Aorta (tissue), 5 donors: ENCODE measurements at places on chromosomes 1 and 21.

GRCh38 chr1:114428083-114428754 is 82.8 kb downstream of the TRIM33 start:
- no peak for DNase-seq

DNA sequence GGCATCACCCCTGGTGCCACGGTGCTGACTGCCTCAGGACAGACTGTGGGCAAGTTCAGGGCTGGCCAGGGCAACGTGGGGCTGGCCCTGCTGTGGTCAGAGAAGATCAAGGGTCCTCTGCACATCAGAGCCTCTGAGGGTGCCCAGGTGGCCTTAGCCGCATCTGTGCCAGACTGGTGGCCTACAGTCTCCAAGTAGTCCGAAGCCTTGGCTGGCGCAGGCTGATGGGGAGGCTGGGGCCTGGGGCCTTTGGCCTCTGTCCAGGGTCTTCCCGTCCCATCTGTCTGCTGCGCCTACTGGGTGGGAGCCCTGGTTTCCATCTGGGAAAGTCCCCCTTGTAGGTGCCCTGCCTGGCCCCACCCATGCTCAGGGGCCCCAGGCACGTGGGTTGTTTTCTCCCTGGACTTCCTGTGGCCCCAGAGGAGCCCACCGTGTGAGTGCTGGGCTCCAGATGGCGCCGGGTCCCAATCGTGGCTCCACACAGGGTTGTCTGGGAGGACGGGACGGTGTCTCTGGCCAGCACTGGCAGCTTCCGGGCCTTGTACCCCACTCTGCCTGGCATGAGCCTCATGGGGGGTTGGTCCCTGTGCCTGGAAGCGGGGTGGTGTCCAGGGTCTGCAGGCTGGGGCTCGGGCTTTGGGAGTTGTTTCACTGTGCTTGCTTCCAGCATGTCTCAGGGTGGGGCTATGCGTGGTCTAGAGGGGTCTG is 9.9 kb downstream of the IBA57 start:
- DNase-seq, result no peak

- DNase-seq, result no peak
Observed at GRCh38 chr1:214102907-214103306, 115.1 kb downstream of the PROX1 start.

DNA sequence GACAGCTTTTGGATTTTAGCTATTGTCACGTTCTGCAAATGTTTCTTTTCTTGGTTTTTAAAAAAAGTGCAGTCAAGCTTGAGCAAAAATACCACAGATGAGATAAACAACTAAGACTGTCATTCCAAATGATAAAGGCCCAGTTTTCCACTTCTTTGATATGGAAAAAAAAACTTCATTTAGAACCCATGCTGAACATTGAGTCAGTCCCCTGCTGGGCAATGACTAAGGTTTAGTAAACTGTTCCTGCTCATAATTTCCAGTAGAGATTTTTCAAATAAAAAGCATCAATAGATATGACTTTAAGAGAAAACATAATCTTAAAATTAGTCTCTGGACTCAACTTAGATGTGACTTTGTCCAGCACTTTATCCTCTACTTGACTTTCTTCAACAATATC is 167.9 kb upstream of the C8B start:
- no peak for DNase-seq

- no peak for DNase-seq
Observed at GRCh38 chr1:108610073-108610472, 50.2 kb downstream of the EEIG2 start.

- no peak for DNase-seq
Observed at GRCh38 chr1:221558396-221558795, 183.5 kb downstream of the DUSP10 start.

- no peak for DNase-seq
Observed at GRCh38 chr1:76086597-76086996, 12.1 kb downstream of the ST6GALNAC3 start.

DNA sequence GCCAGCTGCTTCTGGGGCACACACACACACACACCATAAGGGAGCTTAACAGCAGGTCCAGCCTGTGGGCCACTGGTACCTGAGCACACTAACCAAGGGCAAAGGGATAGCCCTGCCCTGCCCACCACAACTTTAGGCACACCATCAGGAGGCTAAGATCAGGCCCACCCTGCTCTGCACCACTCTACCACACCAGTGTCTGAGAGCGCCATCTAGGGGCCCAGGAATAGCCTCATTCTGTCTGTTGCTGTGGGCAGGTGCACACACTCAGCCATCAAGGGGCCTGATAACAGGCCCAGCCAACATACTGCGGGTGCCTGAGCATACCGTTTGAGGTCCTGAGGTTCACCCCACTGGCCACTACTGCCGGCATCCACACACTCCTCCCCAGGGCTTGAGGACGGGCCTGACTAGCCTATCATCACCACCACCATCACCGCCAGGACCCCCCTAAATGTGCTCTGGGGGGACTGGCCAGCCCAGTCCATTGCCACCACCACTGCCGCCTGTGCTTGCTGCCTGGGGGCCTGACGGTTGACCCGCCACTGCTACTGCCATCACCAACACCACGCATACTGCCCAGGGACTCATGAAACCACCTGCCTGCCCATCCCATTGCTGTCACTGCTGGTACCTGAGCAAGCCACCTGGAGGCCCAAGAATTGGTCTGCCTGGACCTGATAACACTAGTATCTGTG is 31.3 kb downstream of the NSL1 start:
- DNase-seq, result no peak

GRCh38 chr1:105343317-105343716 is 1593.6 kb downstream of the AMY1C start:
- no peak for DNase-seq

DNA sequence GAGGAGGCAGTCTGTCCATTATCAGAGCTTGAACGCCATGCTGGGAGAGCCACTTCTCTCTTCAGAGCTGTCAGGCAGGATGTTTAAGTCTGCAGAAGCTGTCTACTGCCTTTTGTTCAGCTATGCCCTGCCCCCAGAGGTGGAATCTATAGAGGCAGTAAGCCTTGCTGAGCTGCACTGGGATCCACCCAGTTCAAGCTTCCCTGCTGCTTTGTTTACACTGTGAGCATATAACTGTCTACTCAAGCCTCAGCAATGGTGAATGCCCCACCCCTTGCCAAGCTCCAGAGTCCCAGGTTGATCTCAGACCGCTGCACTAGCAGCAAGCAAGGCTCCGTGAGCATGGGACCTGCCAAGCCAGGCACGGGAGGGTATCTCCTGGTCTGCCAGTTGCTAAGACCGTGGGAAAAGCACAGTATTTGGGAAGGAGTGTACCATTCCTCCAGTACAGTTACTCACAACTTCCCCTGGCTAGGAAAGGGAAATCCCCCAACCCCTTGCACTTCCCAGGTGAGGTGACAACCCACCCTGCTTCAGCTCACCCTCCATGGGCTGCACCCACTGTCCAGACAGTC is 32.5 kb downstream of the RGS13 start:
- DNase-seq, result no peak

DNA sequence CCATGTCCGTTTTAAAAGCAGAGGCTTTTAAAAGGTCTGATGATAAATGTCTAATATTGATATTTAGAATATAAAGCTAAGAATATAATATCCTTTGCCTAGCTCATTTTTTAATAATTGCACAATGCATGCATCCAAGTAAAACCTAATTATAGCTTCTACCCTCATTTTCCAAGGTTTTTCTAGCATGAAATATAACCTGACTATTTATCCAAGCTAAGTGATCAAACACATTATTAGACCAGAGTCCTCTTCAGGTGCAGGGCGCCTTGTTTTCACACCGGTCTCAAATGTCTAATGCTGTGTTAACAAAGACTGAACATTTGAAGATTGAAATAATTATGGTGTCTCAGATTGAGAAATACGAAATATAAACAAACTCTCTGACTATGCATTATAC is 648.9 kb upstream of the CXADR start:
- no peak for DNase-seq

GRCh38 chr21:14358775-14359174 is 24.2 kb downstream of the HSPA13 start:
- no peak for DNase-seq
